Stimulated activated CD4-positive, alpha-beta T cell treated with anti-CD3 and anti-CD28 coated beads, TNF-alpha, amount 100 ng/mL, for 48 hours (primary cell): ENCODE measurements at places on chromosomes 7 and 10.

DNA sequence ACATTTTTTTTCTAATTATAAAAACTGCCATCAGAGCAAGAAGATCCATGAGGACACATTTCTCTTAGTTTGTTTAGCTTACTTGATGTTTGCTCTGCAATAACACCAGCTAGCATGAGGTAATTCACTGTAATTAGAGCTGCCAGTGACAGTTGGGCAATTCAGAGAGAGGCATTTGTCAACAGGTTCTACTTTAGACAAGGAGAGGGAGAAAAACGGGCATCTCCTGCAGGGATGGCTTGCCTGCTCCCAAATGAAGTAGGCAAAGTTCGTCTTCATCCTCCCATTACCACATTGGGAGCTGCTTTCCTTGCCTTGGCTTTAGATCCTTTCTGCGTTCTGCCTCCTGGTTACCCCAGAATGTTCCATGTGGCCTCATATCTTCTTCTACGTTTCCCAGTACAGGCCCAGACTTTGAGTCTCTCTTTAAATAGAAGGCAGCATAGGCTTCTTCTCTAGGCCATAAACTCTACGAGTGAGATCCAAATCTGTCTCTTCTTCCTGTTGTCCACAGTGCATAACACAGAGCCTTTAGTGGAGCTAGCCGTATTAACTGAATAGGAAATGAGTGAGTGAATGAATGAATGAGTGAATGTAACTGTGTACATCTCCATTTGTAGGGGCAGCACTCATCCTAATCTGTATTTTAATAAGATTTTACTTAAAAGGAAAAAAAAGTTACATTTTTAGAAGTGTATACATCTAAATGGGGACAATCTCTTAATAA lies 21.2 kb downstream of the ASB15 start:
- no peak for DNase-seq

DNA sequence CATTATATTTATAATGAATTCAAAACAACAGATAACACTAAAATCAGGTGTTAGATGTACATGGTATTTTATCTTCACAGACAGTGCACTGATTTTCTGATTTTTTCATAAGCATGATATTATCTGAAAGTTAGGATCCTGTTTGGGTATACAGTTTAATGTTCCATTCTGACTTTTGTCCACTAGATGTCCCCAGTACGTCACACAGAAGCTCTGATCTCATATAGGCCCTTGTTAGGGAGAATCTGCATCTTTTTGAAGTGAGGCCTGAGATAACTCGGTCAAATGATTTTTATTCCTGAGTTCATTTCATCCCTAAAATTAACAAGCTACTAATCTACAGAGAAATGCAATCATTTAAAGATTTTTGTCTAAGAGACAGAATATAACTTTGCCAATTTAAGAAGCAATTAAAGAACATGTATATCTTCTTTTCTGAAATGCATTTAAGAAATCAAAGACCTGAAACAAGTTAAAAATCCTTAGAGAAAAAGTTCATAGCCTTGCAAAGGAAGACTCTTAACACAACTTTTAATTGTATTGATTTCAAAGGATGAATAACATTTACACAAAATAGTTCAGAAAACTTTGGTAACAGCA lies 72.0 kb upstream of the TES start:
- DNase-seq = peak; percentile 17

GRCh38 chr7:133076142-133076541 lies 5.7 kb downstream of the CHCHD3 start:
- no peak for DNase-seq

- no peak for DNase-seq
These were observed 201.0 kb downstream of the ADARB2 start for GRCh38 chr10:1536341-1536740.

- no peak for DNase-seq
These were observed 51.1 kb downstream of the HYCC1 start for GRCh38 chr7:22962775-22963350.

DNA sequence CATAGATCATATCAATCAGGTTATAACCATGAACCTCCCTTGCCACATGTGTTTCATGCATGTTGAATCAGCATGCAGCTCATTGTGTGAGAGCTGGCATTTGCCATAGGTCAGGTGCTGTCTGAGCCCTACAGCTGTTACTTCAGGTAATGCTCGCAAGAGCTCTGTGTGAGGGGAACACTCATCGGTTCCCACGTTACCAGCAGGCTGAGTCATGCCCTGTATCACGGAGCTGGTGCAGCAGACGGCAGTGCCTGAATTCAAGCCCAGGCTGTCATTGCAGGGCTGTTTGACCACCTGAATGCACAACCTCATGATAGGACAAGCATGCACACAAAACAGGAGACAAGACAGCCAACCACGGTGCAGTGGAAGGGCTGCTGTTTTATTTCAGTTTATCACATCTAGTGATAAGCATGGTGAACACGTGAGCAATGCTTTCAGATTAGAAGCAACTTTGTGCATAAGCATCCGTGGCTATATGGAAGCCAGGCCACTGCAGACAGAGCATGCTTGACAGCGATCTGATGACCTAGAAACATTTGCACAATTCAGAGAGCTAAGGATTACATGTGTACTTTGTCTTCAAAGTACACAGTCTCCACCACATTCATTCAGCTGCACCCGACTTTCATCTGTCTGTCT lies 56.4 kb upstream of the PFKP start:
- DNase-seq = no peak
